NCI-H524 (cell line): ENCODE measurements at places on chromosomes 2 and 18.

- DNase-seq = no peak
Measured at GRCh38 chr2:1265454-1265853, 147.8 kb upstream of the TPO start.

DNA sequence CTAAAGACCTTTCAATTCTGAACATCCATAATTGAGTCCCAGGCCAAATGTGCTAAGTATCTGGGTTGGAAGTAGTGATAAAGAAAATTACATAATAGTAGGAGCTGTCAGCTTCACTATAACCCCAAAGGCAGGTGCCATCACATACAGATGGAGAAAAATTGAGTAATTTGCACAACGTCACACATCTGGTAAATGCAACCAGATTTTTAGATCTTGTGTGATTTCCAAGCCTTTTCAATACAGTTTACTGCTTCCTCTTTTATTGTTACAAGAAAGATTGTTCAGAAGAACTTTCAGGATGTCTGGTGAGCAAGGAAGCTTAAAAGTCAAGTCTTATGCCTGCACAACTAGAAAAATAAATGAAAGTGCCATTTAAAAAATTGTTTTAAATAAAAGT lies 62.3 kb downstream of the UBE2E3 start:
- DNase-seq = no peak

DNA sequence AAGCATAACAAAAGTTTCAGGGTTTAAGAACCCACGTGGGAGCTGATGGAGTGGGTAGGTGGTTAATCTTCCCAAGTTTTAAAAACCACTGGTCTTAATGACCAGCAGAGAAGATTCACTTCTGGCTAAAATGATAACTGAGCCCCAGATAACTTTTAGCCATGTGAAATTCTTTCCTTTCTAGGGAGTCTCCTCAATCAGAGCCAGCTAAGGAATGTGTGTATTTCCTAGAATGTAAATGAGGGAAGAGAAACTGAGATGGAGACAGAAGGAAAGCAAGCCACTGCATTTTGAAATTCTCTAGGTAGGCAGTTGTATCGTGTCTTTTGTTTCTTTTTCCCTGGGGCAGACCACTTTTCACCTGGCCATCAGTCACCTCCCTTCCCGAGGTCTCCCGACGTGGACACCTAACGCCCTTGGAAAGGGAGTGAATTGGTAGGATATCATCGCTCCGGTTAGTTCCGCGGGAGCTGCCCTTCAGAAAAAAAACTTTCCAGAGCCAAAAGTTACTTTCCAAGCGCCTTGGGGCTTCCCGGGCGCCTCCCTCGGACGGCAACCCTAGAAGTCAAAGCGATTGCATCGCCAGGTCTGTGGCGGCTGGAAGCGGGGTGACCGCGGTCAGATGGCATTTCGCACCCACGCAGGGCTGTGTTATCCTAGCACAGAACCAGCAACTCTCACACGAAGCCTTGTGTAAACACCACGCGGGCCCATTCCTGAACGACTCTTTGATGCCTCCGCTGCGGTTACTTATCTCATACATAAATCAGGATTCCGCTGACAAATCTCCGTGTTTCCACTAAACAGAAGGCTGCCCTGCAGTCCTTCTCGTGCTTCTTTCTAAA lies 1.3 kb downstream of the COLEC12 start:
- peak; percentile 24 for DNase-seq

DNA sequence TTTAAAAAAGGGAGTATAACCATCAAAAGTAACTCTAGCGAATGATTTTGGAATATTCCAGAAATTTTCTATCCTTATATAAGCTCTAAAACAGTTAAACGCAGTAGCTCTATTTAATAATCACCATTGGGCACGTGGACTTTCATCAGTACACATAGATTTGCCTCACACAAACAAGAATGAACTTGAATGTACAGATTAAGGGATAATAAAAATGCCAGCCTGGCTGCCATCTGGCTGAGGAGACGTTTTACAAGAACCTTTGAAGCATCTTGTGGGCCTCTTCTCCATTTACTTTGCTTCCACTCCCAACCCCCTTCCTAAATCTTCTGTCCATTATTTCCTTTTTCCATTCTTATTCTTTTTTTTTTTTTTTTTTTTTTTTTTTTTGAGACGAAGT lies 47.2 kb downstream of the AGAP1 start:
- DNase-seq = peak; percentile 95

GRCh38 chr2:206764673-206765241 lies 371 bp downstream of the MDH1B start:
- no peak for DNase-seq

DNA sequence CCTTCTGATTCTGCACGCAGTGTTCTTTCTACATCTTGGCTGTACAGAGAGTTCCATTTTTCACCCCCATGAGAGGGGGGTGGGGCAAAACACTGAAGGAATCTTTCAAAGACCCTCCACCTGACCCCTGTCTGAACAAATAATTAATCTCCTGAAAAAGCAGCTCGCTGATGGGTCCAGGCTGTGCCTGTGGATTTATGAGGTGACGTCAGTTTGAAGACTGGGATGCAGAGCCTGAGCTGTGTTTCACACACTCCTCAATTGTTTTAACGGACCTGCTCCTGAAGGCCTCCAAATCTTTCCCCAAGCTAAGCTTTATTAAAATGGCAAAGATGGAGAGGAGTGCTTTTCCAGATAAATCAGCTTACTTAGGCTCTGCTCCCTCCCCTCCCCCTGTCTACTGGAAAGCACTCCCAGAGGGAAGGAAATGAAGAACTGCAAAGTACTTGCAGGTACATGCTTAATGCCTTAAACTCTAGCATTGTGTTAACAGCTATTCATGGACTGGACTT lies 390.2 kb upstream of the TNP1 start:
- DNase-seq = no peak

- no peak for DNase-seq
Measured at GRCh38 chr2:150260636-150261035, 226.8 kb downstream of the RND3 start.

DNA sequence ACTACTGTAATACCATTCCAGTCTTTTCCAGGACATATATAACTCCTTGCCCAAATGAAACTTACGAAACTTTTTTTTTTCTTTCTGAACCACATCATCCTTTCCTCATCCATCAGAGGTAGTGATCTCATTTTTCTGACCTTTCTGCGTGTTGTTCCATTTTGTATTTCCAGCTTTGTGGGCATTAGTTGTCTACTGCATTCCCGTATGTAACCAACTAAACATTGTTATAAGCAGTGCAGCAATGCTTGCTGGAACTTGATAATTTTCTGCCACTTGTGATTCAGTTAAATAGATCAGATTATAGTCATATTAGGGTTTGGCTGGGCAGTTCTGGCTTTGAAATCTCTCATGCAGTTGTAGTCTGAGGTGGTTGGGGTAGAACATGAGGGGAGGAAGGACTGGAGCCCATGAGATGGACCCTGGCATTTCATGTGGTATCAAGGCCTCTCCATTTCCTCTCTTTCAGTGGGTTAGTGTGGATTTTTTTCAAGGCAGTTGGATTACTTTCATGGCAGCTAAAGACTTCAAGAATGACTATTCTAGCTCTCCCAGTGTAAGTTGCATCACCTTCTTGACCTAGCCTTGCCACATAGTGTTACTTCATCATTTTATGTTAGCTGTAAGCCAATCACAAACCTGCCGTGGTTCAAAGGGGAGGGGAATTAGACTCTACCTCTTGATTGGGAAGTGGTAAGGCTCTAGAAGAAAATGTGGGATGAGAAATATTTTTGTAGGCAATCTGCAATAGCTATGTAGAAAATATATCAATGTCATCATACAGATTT lies 80.5 kb downstream of the EHBP1 start:
- DNase-seq = no peak

DNA sequence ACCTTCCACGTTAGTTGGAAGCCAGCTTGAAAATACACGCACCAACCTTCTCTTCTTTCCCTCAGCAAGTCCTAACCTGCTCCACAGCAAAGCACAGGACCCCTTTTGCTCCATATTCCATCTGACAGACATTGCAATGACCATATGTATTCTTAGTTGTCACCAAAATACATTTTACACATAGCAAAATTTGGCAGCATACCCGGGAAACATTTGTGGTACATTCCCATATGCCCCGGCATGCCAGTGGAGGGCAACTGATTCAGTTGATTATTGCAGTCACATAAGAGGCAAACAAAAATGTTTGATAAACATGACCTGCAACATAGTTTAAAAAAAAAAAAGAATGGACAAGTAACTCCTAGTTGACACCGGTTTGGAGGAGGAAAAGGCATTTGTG lies 202.1 kb upstream of the UBE2E3 start:
- no peak for DNase-seq

GRCh38 chr18:58640891-58641610 lies 12.2 kb upstream of the ALPK2 start:
- DNase-seq = no peak

DNA sequence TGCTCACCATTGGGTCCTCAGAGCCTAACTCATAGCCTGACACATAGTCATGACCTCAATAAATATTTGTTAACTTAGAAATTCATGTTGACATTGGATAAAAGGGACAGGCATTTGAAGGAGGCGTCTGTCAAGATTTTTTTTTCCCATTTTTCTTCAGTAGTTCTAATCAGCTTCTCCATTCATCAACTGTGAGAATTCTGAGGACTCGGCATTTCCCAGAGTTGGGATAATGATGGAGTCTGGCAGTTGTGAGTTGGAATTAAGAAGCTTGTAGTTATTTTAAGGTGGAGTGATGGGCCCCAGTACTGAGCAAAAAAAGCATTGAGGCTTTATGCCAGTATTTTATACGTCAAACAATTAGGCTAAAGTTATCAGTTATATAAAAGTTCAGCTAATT lies 4.6 kb downstream of the SPATS2L start:
- DNase-seq = peak; percentile 28

DNA sequence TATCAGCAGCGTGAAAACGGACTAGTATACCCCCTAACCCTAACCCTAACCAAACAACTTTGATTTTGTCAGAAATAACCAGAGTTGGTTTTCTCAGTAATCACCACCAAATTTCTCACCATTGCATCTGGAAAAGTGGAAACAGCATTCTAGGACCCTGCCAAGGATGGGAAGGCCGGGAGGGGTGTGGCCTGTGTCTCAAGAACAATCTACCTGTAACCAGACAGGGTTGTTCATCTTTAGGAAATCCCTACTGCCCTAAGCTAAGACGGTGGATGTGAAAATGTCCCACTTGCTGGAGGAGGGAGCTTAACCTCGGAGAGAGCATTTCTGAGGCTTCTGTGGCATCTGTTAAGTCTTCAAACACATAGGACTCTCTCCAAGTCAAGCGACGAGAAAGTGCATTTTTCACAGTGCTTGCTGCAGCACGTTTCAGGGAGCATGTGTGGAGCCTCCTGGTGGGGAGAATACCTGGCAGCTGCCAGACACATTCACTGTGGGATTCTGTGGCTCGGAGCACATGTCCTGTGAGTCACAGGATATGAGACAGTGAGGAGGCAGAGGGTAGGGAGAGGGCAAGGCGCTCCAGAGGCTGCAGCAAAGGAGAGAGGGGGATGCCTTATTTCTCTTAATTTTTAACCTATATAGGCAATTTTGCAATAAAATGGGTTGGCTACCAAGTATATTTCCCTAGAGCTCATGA lies 207.5 kb downstream of the SPP2 start:
- DNase-seq = peak; percentile 76

DNA sequence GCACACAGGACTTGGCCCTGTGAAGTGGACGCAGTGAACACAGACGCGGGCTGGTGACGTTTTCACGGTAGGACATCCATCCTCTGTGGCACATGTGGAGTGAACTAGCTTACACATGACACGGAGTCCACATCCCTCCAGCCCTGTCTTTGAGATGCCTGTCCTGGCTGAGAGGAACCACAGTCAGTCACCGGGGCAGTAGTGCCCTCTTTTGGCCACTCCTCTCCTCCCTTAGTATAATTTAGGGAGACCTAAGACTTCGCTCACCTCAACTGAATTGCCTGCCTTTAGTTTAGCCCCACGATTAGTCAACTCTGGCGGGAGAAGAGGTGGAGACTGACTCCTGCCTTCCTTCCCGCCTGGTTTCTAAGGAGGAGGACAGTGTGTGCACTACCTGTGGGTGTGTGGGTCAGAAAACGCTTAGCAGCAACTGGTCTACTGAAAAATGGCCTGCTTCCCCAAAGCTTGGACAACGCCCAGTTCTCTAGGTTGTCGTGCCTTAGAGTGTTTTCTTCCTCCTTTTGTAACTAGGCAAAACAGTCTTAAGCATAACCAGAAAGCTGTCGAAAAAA lies 70.6 kb downstream of the MBP start:
- DNase-seq = peak; percentile 38

DNA sequence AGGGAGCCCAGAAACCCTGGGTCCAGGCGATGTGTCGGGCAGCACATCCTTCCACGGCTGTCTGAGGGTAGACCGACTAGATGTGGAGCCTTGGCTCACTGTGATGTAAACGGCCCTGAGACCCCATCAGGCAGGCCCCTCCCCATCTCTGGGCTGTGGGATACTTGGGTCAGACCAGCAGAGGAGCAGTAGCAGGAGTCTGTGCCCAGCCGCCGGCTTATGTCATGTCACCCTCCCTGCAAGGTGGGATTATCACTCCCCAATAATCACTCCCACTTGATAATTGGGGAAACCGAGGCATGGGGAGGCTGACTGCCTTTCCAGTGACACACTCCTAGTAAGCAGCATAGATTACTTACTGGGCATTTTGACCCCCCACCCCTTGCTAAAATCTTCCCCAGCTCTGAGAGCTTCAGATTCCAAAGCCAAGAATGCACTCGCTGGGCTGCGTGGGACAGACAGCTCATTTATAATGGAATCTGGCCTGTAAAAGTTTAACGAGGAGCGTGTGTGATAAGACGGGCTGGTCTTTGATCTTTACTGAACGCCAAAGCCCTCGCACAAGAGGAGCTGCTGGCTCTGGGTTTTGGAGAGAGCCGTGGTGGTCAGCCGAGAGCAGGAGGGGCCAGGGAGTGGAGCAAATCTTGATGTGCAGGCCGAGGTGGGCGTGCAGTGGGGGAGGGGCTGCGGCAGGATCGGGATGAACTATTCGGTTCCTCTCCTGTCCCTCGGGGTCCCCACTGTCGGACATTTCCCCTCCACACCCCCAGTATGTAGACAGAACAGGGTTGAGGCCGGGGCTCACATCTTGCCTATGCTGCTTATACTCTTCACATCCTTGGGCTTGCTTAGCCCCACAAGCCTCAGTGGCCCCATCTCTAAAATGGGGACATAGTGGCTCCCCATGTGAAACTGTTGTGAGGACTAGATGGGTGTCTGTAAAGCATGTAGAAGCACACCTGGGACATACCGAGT lies 200.0 kb downstream of the GLI2 start:
- no peak for DNase-seq

DNA sequence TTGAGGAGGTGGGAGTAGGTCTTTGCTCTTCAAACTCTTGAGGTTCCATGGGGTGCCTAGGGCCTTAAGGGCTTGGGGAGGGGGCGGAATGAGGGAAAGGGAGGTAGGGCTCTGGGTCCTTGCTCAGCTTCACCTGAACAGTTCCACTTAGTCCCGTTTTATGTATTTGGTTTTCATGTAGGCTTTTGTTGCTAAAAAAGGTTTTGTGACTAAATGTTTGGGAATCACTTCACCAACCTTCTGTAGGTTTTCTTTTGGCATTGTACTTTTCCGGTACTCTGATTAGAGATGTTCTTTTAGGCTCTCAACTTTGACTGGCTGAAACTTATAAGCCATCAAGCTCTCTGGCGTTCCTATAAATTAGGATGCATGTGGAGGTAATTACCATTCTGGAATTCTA lies 108.1 kb downstream of the MYCN start:
- no peak for DNase-seq

- no peak for DNase-seq
Measured at GRCh38 chr2:212912445-212913103, 238.8 kb downstream of the IKZF2 start.

GRCh38 chr2:60478660-60479059 lies 74.8 kb downstream of the BCL11A start:
- DNase-seq = no peak

- DNase-seq = no peak
Measured at GRCh38 chr2:12978066-12978835, 261.5 kb downstream of the TRIB2 start.

GRCh38 chr2:18046558-18047212 lies 168.2 kb downstream of the KCNS3 start:
- no peak for DNase-seq
